ENCODE measurements at places on chromosomes 11 and 22.

- no peak for DNase-seq
Observed at GRCh38 chr11:123760894-123761293, 6.6 kb upstream of the OR6X1 start.

DNA sequence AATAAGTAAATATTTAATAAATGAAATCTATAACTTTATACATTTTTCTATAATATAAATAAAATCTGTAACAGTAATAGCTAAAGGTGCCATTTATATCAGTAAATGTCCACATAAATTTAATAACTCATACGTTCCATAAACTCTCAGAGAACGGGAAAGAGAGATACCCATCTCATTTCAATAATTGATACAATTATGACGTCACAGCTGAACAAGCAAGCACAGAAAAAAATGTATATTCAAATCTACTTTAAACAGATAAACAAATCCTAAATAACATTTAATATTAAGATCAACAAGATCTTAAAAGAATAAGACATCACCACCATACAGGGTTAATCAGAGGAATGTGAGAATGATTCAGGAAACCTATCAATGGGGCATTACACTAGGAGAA lies 1136.5 kb downstream of the TBC1D22A start:
- no peak for DNase-seq

- DNase-seq: no peak
Observed at GRCh38 chr11:23539556-23539955, 679.3 kb upstream of the CCDC179 start.

DNA sequence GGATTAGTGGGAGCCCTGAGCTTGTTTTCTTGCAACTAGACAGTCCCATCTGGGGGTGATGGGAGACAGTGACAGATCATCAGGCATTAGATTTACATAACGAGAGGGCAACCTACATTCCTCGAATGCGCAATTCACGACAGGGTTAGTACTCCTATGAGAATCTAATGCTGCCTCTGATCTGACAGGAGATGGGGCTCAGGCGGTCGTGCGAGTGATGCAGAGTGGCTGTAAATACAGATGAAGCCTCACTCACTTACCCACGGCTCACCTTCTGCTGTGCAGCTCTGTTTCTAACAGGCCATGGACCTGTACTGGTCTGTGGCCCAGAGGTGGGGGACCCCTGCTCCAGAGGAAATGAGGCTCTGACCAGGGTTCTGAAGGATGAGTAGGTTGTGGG lies 125.5 kb downstream of the FBXO7 start:
- DNase-seq: peak; percentile 42

DNA sequence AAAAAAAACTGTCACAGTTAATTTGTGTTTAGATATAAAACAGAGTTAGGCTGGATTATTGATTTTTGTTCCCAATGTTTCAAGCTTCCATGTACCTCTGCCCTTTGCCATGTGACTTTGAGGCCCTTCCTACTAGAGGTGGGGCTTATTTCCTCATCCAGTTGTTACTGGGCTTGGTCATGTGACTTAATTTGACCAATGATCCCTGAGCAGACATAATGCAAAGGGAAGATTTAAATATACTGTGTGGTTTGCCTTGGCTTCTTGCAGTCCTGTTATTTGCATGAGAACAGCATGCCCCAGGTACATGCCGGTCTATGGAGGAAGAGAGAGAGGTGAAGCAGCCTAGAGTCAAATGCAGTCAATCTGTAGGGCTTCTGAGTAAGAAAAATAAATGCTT lies 347.0 kb downstream of the MIAT start:
- peak; percentile 77 for DNase-seq

DNA sequence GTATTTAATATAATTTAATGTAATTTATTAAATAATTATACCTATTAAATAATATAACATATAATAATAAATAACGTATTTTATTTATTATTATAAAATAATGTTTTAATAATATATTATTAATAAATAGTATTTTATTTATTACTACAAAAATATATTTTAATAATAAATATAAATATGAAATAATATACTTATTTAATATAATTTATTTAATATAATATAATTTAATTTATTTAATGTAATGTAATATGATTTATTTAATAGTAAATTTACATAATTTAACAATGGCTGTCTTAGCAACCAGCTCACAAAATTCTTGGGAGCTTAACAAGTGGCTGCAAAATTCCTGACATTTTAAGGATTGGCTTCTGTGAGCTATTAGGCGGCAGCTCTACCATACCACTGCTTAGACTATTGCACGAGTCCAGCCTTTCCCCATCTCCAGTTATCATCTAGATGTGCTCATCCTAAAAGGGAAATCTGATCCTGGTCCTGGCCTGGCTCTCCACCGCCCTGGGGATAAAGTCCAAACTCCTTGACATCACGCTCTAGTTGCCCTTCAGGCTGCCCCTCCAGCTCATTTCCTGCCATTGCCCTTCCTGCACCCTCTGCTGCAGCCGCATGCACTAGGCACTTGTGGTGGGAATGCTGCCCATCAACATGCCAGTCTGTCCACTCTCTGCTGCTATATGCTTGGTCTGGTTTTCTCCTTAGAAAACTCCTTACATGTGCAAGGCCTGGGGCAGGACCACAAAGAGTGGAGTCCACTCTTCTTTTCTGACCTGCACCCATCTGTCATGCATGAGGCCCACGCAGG lies 9.8 kb downstream of the MMP20 start:
- peak; percentile 12 for DNase-seq

DNA sequence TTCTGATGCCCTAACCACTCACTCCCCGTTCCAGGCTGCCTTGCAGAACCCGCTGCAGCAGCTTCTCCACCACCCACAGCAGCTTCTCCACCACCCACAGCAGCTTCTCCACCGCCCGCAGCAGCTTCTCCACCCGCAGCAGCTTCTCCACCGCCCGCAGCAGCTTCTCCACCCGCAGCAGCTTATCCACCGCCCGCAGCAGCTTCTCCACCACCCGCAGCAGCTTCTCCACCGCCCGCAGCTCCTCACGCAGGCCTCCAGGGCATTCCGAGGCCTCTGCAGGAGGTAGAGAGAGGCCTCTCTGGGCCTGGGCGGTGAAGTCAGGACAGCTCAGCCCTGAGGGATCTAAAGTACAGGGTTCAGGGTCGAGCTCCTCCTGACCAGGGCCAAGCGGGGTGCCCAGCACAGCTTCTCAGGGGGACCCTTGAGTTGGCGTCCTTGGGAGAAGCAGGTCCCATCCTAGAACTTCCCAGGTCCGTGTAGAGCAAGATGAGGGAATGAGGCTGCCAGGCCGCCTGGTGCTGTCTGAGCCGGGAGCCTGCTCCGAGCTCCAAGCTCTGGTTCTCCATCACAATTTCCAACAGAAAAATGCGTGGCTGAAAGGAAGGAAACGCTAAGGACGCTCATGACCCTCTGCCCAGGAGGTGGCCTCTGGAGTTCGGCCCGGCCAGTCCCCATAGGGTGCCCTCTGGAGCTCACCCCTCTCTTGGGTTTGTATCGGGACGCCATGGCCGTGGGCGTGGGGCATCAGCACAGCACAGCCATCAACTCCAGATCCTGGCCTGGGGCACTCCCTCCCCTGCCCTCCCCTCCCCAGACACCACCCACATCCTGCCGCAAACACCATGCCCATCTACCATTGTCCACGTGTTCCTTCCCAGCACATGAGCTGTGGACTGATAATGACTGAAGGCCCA lies 528.6 kb downstream of the BRD1 start:
- no peak for DNase-seq

GRCh38 chr11:19546325-19546724 lies 166.3 kb upstream of the NAV2 start:
- DNase-seq: peak; percentile 36
